Activated T-helper 17 cell treated with anti-CD3 and anti-CD28 coated beads, Interleukin-2, amount 50 U/mL, for 72 hours (primary cell): ENCODE measurements at places on chromosomes 12 and 14.

DNA sequence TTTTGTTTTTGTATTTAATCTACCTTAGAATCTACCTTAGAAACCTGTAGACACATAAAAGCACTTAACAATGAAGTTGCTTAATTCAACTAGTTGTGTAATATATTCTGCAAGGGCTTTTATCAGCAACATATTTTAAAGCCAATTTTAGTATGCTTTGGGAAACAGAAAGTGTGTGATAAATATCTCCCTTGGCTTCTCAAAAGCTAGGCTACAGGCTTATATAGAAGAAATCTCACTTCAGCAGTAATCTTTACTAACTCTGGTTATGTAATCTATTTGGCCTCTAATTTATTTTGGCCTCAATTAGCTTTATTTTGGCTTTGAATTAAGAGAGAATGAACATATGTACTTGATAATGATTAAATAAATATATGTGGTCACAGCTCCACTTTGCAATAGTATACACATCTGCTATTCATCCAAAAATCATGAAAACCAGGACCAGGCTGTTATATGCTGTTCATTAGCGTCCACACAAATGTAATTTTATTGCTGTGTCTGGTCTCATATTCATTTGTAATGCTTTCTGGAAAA is 37.2 kb downstream of the LRP6 start:
- no peak for ATAC-seq

DNA sequence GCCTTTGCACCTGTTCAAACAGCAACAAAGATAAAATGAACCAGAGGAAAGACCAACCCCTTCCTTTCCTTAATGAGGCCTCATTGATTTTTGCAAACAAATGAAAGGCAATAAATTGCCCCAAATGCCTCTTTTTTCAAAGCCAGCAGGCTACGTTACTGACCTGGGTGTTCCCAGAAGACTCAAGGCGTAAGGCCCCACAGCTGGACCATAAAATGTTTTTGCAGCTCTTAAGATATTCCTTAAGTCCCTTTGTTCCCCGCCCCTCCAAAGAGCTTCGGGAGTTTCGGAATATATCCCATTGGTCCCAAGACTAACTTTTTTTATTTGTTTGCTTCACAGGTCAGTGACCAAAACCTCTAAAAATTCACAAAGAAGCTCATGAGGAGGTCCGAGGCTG is 462.9 kb upstream of the PRICKLE1 start:
- ATAC-seq, result no peak

GRCh38 chr14:89435492-89435891 is 18.5 kb upstream of the FOXN3 start:
- ATAC-seq, result no peak

DNA sequence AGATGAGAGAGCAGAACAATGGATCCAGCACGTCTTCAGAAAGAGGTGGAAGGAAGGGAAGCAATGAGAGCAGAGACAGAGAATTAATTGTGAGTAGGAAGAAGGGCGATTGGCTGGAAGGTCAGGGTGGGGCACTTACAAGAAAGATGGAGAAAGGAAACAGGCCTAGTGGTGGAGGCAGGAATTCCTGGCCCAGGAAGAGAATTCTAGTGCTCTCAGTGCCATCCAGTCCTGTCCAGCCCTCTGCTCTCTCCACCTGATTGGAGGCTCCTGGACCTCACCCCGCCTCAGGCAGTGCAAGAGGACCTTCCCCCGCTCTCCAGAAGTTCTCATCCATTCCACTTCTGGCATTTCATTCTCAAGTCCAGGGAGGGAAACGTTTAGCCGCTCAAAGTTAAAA is 43.0 kb downstream of the NGB start:
- ATAC-seq, result no peak

GRCh38 chr14:102774391-102775153 is 2.7 kb upstream of the TRAF3 start:
- peak; percentile 54 for ATAC-seq

DNA sequence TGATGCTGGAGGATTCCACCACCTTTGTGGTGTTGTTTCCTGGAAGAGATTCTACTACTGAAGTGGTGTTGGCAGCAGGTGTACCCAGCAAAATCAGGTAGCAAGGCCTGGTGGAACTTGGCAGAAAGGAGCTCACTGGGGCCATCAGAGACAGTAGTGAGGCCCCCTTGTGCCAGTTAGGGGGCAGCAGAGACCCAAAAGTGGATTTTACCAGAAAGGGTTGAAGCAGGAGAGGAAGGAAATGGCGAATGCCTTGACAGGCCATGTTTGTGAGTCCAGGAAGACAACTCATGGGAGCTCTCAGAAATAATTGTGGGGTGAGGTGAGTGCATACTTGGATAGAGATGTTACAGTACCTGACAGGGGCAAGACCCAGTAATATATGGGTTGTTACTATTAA is 137.7 kb upstream of the FGD4 start:
- no peak for ATAC-seq

DNA sequence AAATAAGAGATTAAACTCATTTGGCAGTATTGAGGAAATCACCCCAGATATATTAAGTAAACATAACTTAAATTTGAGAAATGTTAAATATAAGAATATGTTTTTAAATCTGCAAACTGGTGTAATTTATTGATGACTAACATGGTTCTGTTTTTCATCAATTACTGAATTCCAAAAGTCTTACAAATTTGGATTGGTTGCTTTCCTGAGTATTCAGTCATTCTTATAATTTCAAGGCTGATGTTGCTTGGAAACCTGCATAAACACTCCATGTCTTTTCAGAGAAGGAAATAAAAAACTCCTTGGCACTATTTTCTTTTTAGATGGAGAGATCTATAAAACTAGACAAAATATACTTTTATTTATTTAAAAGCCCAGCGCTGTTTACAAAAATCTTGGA is 71.7 kb downstream of the NOVA1 start:
- no peak for ATAC-seq

DNA sequence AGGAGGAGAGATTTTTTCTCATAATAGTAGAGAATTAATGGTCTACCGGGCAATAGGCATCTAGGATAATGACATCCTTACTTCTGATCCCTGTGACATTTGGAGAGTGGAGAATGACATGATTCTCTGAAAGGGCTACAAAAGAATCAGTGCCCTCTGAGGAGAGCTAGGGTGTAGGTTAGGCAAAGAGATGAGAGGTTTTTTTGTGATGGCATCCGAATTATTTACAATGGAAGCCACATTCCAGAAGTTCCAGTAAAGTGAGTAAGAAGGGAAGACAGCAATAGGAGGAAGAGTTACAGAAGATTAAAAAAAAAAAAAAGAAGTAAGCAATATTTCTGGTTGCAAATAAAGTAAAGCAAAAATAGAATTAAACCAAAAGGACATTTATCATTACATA is 478.0 kb downstream of the RMST start:
- no peak for ATAC-seq

DNA sequence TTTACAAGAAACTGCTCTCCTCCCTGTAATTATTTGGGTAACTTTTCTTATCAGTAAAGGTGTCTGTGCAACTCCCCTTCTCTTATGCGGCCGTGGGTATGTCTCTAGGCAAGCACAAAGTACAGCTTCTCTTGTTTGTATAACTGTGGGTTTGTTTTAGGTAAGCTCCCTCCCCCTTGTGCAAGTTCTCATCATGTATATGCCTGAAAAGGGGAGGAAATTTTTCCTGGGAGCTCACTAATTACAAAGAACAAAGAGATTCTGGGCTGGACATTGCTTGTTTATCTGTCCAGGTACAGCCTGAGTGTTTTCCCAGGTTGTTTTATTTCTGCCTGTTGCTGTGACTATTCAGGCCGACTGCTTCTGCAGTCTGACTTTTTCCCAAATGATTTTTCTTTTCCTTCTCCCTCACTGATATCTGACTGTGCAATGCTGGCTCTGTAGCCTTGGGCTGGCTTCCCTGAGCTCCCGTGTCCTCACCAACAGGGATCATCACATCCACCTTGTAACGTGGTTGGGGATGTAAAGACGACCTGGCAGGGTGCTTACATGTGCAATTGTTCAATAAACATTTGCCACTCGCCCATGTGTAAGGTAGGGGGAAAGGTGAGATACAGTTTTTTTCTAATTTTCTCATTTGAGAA is 916.5 kb downstream of the AACS start:
- no peak for ATAC-seq

- ATAC-seq, result no peak
Measured at GRCh38 chr12:5480218-5480937, 48.5 kb downstream of the NTF3 start.

GRCh38 chr14:98952593-98953350 is 319.2 kb downstream of the BCL11B start:
- ATAC-seq, result peak; percentile 91

GRCh38 chr14:64208261-64208660 is 85.9 kb downstream of the ESR2 start:
- ATAC-seq, result no peak

GRCh38 chr14:21278632-21279031 is 1.3 kb upstream of the RPGRIP1 start:
- no peak for ATAC-seq

GRCh38 chr12:68610370-68611093 is at the start of gene RAP1B:
Gene RAP1B (plus strand): TSS chr12:68610899. CDS start chr12:68648725, 37,826 bp downstream.
- peak; percentile 85 for ATAC-seq

DNA sequence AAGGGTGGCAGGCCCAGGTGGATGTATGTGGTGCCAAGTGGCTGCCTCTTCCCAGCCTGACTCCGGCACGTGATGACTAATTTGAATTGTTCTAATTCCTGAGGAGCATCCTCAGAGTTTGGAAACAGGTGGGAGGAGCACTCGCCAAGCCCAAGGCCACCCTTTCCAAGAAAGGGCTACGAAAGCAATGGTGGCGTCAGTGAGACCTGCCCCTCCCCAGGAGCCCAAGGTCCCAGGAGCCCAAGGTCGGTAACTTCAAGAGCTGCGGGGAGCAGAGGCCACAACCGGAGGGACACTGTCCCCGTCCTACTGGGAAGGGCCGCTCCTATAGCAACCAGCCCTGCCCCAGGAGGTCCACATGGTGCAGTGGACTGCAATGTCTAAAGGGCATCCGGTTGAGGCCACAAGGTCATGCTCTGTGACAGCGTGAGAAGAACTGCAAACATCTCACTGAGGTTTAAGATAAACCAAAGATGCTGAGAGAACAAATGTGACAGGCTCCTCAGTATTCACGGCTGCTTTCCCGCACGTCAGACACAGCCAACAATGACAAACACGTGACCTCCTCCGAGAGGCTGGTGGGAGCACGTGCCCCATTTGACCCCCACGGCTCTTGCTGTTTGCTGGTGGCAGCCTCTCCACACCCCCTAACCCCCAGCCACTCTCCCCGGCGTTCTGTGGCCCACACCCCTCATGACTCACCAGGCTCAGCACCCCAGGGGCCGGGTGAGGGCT is 79.6 kb downstream of the ITPK1 start:
- ATAC-seq, result no peak

- ATAC-seq, result no peak
Measured at GRCh38 chr12:63093084-63093483, 57.9 kb downstream of the AVPR1A start.

DNA sequence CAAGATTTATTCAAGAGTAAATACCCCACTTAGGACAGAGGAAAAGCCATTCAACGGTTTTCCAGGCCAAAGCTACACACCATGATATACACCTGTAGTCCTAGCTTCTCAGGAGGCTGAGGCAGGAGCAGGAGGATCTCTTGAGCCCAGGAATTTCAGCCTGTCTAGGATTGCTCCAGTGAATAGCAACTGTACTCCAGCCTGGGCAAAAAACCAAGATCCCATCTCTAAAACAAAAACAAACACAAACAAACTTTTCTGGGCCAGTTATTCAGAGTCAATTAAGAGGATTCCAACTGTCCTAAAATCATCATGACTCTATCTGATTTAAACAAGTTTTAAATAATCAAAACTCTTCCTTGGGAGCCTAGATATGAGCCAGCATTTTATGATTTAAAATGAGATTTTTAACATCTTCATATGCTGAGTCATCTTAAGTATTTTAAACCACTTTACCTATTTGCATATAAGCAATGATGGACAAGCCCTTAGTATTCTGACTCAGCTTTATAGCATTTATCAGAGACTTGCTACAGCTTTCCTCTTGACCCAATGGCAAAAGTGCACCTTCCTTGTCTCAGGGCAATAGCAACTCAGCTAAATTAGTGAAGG is 77.1 kb downstream of the KCNMB4 start:
- ATAC-seq, result no peak

GRCh38 chr14:69170839-69171238 is 17.9 kb upstream of the DCAF5 start:
- ATAC-seq, result no peak

DNA sequence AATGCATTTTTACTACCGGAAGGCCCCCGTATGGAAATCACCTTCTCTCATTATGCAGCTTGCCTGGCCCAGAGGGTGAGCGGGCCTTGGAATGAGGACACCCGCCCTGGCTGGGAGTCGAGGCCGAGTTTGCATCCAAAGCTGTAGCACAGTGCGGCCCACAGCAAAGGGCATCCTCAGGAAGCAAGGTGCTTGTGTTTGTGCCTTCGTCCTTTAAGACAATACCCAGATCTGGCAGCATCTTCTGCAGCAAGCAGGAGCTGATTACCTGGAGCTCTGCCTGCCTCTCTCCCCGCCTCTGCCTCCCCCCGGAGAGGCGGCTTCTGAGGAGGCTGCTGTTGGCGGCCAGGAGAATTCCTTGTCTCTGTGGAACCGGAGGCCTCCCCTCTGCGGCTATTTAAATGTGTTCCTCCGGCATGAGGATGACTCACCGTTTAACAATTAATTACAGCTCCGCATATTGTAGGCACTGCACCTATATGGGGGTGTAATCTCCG is 145.3 kb downstream of the CACNA1C start:
- no peak for ATAC-seq

- peak; percentile 11 for ATAC-seq
Measured at GRCh38 chr12:120209851-120210250, 8.9 kb upstream of the RPLP0 start.

GRCh38 chr14:57846596-57846995 is 19.3 kb downstream of the SLC35F4 start:
- ATAC-seq, result no peak

GRCh38 chr14:86961106-86961716 is 1031.8 kb downstream of the GALC start:
- ATAC-seq, result no peak

DNA sequence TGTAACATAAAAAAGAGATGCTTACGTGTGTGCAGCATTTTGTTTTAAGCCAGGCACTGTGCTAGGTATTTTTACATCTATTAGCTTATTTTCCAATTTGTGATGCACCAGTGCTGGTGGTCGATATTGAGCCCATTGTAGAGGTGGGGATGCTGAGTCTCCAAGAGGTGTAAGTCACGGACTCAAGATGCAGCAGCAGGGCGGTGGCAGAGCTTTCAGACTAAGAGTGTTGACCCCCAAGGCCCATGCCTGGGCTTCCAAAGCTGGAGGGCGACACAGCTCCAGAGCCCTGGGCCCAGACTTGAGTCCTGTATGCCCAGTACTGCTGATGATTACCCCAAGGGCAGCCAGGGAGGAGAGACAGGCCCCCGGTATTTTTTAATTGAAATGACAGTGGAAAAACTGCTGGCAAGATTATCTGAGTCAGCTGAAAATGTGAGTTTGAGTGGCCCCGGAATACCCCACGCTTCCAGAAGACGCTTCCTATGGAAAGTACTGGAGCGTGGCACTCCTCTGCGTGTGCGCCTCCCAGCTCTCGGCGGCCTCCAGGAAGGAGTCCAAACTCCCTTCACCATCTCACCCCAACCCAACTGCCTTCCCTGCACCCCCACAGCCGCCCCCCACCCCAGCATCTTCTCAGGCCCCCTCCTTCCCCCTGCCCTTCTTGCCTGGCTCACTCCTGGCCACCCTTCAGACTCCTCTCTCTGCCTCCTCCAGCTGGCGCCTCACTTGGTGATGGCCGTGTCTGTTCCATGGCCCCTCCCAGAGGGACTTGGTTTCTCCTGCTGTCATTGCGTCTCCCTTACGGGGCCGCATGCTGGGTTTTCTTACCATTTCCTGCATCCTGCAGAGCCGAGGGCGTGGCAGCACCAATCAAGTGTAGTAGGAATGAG is 40.7 kb downstream of the ELK3 start:
- ATAC-seq, result no peak
